ENCODE measurements at places on chromosomes 7 and 10.

GRCh38 chr7:45026984-45027773 is 27.2 kb downstream of the CCM2 start:
- peak; percentile 15 for DNase-seq

- DNase-seq: peak; percentile 43
Measured at GRCh38 chr7:105675934-105676371, 94.7 kb upstream of the EFCAB10 start.

GRCh38 chr10:4103603-4104002 is 318.6 kb upstream of the KLF6 start:
- no peak for DNase-seq

DNA sequence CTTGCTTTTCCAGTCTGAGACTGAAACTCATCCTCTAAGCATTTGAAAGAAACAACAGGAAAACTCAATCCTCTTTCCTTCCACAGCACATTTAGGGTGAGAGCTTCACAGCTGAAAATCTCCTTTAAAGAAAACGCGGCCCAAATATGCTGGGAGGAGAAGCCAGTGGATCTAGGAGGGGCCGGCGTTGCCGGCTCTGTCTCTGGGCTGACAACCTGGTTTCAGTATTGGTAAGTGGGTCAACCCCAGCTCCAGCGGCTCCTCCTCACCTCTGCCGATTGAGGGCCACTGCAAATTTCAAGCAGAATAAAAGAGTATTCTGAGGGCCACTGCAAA is 75.3 kb upstream of the CPXM2 start:
- DNase-seq: no peak

GRCh38 chr10:79152423-79152817 is 83.7 kb downstream of the ZMIZ1 start:
- DNase-seq: no peak

- DNase-seq: no peak
Measured at GRCh38 chr10:97128039-97128492, 57.7 kb downstream of the SLIT1 start.

DNA sequence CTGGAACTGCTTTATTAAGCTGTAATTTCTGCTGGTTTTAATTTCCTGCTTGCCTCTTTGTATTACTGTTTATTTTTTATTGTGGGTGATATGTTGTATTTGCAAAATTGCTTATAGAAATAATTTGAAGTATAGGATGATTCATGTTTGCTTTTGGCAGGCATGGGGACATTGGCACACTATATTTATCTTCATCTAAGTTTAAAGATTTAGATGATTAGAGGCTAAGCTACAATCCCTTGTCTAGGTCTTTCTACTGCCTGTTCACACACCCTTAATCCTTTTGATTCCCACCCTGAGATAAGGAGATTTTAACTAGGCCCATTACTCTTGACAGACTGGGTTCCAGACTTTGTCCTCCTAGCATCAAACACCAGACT is 182.8 kb upstream of the KAT6B start:
- DNase-seq: no peak

DNA sequence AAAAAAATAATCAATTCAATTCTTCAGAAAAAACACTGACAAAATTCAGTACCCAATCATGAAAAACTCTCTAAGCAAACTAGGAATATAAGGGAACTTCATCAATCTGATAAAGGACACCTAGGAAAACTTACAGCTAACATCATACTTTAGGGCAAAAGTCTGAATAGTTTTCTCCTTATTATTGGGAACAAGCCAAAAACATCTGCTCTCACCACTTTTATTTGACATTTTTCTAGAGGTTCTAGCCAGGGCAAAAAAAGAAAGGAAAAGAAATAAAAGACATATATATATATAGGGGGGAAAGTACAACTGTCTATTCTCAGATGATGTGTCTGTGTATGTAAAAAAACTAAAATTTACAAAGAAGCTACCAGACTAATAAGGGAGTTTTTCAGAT is 19.0 kb downstream of the CDK6 start:
- DNase-seq: no peak

- no peak for DNase-seq
Measured at GRCh38 chr10:101130984-101131961, at the start of gene TLX1. Gene TLX1 (plus strand): TSS chr10:101131300. CDS start chr10:101131542, 242 bp downstream.

DNA sequence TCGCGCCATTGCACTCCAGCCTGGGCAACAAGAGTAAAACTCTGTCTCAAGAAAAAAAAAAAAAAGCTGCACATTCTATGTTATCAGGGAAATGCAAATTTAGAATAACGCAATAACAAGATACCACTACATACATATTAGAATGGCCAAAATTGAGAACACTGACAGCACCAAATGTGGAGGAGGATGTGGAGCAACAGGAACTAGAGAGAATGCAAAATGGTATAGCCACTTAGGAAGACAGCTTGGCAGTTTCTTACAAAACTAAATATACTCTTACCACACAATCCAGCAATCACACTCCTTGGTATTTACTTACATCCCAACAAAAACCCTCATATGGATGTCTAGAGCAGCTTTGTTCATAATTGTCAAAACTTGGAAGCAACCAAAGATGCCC is 76.8 kb downstream of the ALOX5 start:
- no peak for DNase-seq

- no peak for DNase-seq
Measured at GRCh38 chr10:31912898-31913850, 15.5 kb downstream of the ARHGAP12 start.

DNA sequence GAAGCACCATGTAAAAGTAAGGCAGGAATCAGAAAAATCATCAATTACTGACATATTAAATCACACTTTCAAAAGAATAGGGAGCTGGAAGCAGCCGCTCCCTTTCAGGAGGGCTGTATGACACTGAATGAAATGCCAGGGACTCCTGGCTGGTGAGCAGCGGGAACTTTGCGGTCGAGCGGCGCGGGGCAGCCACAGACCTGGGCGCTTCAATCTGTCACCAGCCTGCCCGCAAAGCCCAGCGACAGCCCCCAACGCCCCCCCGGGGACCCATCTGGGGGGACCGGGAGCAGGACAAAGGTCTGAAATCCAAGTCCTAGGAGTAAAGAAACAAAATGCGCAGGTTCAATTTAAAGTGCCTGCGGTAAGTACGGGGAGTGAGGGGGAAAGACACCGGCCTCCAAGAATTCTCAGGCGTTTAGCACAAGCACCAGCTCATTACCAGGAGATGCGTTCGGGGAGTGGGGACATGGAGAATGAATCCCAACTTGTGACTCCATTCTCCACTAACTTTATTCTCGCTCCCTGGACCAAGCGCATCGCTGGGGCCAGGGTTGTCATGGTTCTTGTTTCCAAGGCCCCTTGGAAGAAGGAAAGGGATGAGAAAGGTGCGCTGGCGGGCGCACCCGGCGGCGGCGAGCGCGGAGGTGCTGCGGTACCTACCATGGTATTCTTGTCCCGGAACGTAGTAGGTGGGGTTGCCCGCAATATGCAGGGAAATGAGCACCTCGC is 824 bp downstream of the RELN start:
- no peak for DNase-seq

Measured in T follicular helper cell (primary cell).